ENCODE measurements at places on chromosomes 2 and 18. TPM values are rescaled to one million over a fixed set of nuclear protein-coding genes. Genes with fewer than 3 reads are reported as not detected.

The CYP1B1 gene
- total RNA-seq = not detected

GRCh38 chr2:217434180-217434975 lies 568.4 kb downstream of the TNS1 start:
- peak; percentile 79 for DNase-seq

GRCh38 chr2:213757525-213757924 lies 473.3 kb downstream of the SPAG16 start:
- DNase-seq = no peak

The SERPINB2 gene
- total RNA-seq = not detected

The C2orf81 gene
- 3.8 TPM for total RNA-seq

The RIT2 gene
- not detected for total RNA-seq

- no peak for DNase-seq
These were observed 257.3 kb downstream of the STK39 start for GRCh38 chr2:167990062-167990461.

GRCh38 chr2:109736177-109736827 lies 57.8 kb upstream of the RGPD5 start:
- peak; percentile 77 for DNase-seq

GRCh38 chr2:55133467-55134315 lies 83.4 kb upstream of the RTN4 start:
- peak; percentile 70 for DNase-seq

The RNU2-63P gene
- not detected for total RNA-seq

DNA sequence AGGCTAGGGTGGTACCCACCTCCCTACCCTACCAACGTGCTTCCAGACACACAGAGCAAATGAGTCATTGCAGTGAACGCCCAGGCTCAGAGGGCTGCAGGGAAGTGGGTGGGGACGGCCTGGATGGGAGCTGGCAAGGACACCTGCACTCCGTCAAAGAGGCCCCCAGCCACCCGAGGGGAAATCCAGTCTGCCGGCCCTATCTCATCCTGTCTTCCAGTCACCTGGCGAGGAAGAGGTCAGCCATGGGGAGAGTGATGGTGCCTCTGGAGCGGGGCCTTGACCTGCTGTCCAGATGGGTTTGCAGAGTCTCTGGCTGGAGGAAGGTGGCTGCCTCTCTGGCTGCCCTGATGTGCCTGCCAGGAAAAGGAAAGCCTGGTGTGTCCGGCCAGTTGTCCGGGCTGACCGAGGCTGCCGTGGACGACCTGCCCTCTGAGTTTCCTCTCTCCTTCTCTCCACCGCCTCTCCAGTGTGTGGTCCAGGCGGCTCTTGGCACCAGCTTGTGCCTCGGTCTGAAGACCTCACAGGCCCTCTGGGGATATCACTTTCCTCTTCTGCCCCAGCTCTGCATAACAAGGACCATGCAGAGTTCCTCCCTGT lies 209.7 kb upstream of the COPS8 start:
- DNase-seq = no peak

GRCh38 chr18:28167835-28168349 lies 9.0 kb downstream of the CDH2 start:
- DNase-seq = no peak

All from Karpas-422 (cell line).